ENCODE measurements at places on chromosomes 4 and X.

DNA sequence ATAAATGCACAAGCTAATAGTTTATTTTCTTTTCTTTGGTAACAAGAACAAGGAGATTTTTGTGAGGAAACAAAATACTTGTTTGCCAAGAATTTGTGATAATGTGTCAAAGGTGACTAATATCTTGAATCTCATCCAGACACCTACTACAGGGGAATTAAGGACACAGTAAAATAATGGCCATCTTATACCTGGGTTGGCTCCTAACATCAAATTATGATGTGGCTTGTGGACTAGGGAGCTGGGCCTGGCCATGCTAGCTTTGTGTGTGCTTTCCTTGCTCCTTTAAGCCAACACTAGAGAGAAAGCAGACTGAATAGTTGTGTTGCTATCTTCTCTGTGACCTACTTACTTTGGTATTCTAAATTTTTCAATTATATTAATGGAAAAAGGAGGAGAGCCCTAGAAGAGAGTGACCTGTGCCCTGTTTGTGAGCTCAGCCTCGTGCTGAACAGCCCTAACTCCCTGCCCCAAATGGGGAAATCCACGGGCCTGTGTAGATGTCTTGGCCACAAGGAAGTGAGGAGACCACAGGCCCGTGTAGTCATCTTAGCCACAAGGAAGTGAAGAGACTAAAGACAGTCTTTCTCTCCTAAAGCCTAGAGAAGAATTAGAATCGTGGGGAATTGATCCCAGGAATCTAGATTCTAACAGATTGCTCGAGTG, 23.3 kb downstream of the ARHGAP24 start:
- no peak for DNase-seq

DNA sequence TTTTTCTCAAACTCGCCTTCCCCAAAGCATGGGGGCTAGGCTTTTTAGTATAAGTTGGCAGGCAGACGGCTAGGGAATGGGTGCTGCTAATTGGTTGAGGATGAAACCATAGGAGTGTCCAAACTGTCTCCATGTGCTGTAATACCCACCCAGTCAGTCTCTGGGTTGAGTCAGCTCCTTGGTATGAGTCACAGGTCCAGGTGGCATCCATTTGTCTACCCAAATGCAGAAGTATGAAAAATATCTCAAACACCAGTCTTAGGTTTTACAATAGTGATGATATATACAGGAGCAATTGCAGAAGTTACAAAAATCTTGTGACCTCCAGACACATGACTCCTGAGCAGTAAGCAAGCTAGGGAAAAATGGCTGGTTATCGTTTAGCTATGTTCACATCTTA, 27.4 kb upstream of the CCSER1 start:
- no peak for DNase-seq

- DNase-seq: no peak
These were observed 101.1 kb upstream of the TEX13D start for GRCh38 chrX:124231451-124231759.

- no peak for DNase-seq
These were observed 37.9 kb upstream of the CBR4 start for GRCh38 chr4:169047956-169048355.

DNA sequence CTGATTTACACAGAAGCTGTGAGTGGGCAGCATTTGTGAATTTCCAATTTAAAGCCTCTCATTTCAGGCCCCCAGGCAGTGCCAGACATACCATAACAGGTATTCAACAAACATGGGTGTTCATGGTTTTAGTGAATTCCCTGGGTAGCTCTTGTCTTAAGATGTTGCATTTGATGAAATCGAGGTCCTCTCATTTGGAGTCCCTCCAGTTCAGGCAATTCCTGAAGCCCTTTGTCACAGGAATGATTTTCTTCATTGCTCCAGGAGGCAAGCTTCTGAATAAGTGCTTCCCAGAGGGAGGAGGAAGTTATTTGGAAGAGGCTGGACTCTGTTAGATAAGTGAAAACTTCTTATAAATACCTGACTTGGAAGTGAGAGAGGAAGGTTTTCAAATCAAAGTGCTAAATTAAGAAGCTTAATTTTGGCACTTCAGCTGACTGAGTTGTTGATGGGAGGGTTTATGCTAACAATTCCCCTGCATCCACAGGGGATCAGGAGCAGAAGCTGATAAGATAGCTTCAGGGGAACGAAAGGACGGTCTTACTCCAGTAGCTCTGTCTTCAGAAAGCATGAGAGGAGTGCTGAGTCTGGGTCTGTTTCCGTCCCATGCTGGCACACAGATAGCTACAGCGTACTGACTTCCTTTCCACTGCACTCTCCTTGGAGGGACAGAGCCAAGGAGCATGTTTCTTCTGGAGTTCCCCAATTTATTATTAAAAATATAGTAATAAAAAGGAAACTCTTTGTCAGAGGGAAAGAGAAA, 543.1 kb downstream of the GBA3 start:
- no peak for DNase-seq

- no peak for DNase-seq
These were observed 19.9 kb downstream of the MAGEB17 start for GRCh38 chrX:16187024-16187760.

- no peak for DNase-seq
These were observed 23.6 kb upstream of the TBC1D14 start for GRCh38 chr4:6885953-6886557.

GRCh38 chrX:3177851-3178250, 136.6 kb downstream of the ARSF start:
- no peak for DNase-seq

DNA sequence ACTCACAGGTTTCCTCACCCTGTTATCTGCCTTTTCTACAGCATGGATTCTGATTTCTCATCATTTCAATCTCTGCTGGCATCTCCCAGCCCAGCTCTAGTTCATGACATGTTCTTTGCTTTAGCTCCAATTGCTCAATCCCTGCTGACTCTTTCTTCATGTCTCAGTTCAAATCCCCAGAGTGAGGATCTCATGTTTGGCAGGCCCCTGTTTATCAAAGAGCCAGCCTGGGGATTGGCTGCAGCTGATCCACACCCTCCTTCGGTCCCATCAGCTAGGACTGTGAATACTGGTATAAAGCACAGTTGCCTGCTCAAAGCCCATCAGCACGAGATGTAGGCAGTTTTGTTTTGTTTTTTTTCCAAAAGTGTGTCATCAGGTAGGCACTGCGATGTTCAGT, 14.4 kb upstream of the CC2D2A start:
- DNase-seq: no peak

GRCh38 chr4:8939840-8940742, 68.5 kb upstream of the HMX1 start:
- DNase-seq: no peak

- DNase-seq: no peak
These were observed 51.6 kb downstream of the TRMT44 start for GRCh38 chr4:8492174-8492573.

DNA sequence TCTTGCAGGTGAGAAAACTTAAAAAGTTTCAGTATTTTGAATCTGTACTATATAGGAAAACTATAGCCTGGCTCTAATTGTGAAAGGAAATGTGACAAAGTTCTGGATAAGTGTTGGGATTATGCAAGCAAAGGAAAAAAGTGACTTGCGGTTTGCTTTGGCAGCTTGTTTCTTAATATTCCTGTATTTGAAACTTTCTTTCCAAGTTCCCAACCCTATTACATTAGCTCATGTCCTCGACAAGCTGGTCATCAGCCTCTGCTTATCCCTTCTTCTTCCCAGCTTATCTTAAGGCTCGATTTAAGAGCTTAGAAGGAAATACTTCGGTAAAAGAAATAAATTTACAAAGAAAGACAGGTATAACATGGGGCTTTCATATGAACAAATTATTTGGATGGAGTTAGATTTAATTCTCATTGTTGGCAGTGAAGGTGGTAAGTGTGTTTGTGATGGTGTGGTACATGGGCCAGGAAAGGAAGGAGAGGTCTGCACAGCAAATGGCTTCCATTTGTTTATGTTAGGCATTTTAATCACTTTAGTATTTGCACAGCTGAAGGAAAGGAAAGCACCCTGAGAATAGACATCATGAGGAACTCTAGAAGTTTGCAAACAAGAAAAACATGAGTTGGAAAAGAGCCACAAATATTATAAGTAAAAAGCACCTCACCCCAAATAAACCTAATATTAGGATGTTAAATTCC, 5.1 kb upstream of the MYOZ2 start:
- no peak for DNase-seq

DNA sequence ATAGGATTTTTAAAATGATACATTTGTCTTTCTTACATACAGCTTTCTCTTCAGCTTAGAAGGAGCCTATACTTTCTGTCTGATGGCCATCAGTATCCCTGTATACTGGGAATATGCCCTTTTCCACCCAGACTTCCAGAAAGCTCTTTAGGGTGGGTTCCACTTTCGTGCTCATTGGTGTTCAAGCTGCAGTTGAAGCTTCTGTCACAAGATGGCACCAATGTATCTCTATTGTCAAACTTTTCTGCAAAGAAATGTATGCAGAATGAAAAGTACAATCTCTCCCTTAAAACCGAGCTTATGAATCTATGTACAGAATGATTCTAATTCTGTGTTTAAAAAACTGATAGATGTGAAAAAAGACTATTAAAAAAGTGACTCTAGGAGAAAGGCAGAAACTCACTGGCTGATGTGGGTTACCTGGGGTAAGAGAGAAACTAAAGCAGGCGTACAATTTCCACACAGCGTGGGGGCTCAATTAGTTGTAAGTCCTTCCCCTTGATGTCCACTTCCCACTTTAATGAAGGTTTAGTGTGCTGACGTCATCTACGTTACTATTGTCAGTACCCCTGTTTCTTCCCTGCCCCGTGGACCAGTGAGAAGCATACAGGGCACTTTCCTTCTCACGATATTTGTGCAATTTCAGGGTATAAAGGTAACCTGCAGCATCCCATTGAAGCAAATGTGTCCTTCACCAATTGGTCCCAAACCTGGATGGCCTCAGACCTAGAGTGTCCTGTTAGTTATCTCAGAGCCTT, 57.3 kb upstream of the TCEAL2 start:
- no peak for DNase-seq

GRCh38 chr4:172830295-172830764, 338.3 kb upstream of the GALNT7 start:
- DNase-seq: no peak

DNA sequence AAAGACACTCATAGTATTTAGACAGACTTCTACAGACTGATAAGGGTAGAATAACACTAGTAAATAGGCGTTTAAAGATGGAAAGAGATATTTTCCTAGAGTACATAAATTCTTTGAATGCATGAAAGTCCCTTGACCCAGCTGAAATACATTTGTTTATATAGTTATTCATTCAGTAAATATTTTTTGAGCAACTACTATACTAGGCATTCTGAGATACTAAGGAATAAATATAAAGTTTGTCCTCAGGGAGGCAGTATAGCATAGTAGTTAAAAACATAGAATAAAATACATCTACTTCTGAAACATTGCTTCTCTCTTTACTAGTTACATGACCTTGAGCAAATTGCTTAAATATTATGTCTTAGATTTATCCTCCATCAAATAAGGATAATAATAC, 27.4 kb downstream of the HMGN5 start:
- no peak for DNase-seq

GRCh38 chr4:37216209-37216608, 28.3 kb upstream of the NWD2 start:
- no peak for DNase-seq

- DNase-seq: no peak
These were observed 84.3 kb upstream of the PSAPL1 start for GRCh38 chr4:7518871-7519637.

DNA sequence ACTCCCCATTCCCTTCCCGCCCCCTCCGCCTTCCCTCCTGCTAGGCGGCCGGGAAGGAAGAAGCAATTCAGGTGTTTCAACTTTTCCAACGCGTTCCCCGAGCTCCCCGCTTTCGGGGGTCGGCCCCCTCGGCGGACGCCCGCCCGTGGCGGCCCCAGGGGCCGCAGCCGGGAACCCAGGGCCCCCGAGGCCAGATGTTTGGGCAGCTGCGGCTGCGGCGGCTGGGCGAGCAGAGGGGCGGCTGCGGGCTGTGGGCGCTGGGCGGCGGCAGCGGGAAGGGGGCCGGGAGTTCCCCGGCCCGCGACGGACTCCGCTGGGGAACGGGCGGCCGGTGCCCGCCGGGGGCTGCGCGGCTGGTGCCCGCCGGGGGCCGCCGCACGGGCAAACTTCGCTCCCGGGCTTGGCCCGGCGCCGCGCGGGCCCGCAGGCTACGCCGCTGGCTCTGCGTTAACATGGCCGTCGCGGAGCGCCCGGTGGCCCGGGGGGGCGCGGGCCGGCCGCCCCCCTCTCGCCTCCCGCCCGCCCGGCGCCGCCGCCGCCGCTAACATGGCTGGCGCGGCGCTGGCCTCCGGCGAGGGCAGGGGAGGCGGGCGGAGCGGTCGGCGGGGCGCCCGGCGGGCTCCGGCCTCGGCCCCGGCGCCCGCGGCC, 510 bp downstream of the HMGB3 start:
- no peak for DNase-seq

GRCh38 chr4:4386296-4386735, 586 bp upstream of the NSG1 start:
- DNase-seq: no peak

DNA sequence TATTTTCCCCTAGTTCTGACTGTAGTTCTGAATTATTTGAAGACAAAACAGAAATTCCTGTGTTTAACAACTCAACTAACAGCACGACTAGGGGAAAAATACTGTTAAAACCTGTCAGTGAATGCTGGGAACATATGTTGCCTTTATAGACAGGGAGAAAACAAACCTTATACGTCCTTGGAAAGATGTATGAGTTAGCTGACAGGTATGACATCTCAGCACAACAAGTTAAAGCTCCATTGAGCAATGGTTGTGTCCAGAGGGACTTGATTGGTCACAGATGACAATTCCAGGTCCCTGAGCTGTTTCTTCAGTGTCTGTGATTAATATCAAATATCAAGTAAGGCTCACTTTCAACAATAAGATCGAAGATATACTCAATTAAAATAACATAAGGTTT, 58.2 kb upstream of the DDIT4L start:
- no peak for DNase-seq

GRCh38 chr4:89026542-89026941, 30.4 kb downstream of the FAM13A start:
- DNase-seq: no peak
